Esophagus mucosa (tissue), 1 donor: ENCODE measurements at places on chromosomes 5 and 9. TPM values are rescaled to one million over a fixed set of nuclear protein-coding genes. Genes with fewer than 3 reads are reported as not detected.

DNA sequence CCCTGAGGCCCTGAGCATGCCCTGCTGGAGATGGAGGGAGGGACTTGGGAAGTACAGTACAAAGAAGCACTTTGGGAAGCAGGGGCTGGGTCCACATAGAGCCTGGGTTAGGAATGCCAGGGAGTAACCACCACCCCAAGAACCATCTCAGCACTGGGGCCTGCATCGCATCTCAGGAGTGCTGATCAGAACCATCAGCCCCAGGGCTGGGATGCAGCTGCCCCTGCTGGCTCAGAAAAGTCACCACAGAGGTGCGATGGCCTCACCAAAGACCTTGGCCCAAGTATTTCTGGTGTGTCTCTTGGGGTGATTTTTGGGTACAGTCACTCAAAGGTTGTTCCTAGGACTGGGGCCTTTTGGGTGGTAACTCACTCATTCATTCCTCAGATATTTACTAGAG lies 236.8 kb upstream of the MVB12B start:
- ATAC-seq, result no peak

DNA sequence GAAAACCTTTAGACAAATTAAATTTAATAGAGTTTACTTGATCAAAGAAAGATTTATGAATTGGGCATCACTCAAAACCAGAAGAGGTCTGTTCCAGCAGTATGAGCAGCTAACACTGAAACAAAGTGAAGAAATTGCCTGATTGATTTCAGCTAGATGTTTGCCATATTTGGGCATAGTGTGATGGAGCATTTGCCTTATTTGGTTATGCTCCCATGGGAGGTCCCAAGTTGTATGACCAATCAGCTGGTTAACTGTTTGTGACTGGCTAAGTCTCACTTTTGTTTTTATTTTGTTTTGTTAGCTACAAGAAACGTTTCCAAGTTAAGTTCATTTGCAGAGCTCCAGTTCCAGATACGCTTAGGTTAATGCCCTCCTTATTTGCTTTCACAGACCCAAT lies 53.3 kb upstream of the LMNB1 start:
- no peak for ATAC-seq

The LCN12 gene
- total RNA-seq, result 0.80 TPM

- peak; percentile 96 for ATAC-seq
These were observed 76.2 kb downstream of the SH3TC2 start for GRCh38 chr5:148986636-148987035.

The PCDHB6 gene
- total RNA-seq, result 0.16 TPM
